ENCODE measurements at places on chromosomes 2 and 18. TPM values are rescaled to one million over a fixed set of nuclear protein-coding genes. Genes with fewer than 3 reads are reported as not detected.

The ZNF532 gene
- polyA plus RNA-seq, result 146 TPM

The LBX2 gene
- 0.86 TPM for polyA plus RNA-seq

The PLA2R1 gene
- polyA plus RNA-seq, result 6.5 TPM

The SGPP2 gene
- 6.6 TPM for polyA plus RNA-seq

The LRRTM1 gene
- 2.3 TPM for polyA plus RNA-seq

The TMEM37 gene
- polyA plus RNA-seq, result 28.5 TPM

The COL6A3 gene
- 662 TPM for polyA plus RNA-seq

The PLGLB1 gene
- polyA plus RNA-seq, result 9.2 TPM

The RFTN2 gene
- 19.6 TPM for polyA plus RNA-seq

The IGFBP5 gene
- 90.5 TPM for polyA plus RNA-seq

The ACSL3 gene
- polyA plus RNA-seq, result 58.6 TPM

DNA sequence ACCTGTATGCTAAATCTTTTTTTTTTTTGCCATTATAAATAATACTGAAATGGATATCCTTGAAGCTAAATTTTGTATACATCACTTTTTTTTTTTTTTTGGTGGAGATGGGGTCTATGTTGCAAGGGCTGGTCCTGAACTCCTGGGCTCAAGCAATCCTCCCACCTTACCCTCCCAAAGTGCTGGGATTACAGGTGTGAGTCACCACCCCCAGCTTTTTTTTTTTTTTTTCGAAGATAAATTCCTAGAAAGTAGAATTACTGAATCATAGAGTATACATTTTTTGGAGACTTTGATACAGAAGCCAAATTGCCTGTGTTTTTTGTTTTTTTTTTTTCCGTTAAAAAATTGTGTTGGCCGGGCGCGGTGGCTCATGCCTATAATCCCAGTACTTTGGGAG, 51.0 kb upstream of the MCFD2 start:
- no peak for DNase-seq

GRCh38 chr2:200619279-200619678, 33.5 kb downstream of the AOX1 start:
- no peak for DNase-seq

DNA sequence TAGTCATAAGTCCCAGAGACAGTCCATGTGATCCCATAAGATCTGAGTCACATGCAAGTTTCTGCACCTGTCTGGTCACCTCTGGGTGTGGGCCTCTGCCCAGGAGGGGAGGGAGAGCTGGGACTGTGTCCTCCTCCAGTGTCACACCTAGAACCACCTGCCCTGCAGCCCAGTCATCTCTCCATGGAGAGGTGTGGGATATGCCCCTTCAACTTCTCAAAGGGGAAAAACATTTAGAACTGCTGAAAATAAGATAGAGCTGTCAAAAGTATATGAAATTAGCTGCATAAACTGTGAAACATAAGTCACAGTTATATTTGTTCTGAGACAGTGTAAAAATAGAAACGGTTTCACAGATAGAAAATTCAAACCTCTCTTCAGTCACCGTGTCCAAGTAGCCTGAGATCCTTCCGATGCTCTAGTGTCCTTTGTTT, 55.4 kb downstream of the NGEF start:
- no peak for DNase-seq

GRCh38 chr18:44609181-44609941, 71.3 kb upstream of the SETBP1 start:
- no peak for DNase-seq

GRCh38 chr2:205375461-205376448, 306.5 kb upstream of the NRP2 start:
- no peak for DNase-seq

DNA sequence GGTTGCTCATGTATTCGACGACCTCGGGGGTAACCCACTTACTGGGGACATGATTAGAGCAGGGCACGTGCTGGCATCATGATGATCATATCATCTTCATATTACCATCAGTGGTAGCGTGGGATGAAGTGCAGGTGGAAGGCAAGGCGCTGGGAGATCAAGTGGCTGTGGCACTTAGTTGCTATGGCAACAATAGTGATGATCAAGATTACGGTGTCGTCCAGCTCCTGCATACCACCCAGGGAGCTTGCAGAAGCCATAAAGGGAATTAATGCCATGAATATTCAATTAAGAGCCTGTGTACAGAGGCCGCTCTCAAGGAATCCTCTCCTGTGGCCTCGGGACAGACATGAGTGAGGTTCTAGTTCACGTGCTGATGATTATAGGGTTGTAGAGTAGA, 237.2 kb upstream of the COPS8 start:
- DNase-seq, result no peak

GRCh38 chr2:10517351-10518043, 69.4 kb upstream of the ODC1 start:
- no peak for DNase-seq

DNA sequence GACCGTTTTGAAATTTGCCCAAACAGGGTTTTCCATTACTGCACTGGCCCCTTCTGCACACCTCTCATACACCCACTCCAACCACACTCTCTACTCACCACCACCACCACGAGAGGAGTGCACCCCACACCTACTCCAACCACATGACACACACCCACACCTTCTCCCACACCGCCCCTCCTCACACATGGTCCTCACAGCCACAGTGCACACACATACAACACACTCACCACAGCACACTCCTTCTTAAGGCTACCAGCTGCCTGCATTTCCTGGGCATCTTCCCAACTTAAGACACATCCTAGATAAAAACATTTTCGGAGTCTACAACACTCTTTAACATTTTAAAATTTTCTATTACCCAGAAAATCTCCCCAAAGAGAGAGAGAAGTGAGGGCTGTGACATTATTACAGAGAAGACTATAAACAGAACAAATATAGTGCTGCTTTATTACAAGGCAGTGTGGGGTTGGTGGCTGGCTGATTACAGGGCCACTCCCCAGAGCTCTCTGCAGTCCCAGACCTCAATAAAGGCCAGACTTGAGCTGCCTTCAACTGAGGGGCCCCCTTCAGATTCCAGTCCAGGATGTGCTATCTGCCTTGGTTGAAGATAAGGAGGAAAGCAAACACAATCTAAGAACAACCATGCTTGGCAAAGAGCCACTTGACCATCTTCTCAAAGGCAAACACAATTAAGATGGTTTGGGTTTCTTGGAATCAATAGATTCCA, 36.1 kb downstream of the NHEJ1 start:
- DNase-seq, result no peak

- DNase-seq, result no peak
Measured at GRCh38 chr2:200587007-200587616, 1.3 kb downstream of the AOX1 start.

GRCh38 chr2:241656190-241656741, 18.8 kb downstream of the ATG4B start:
- no peak for DNase-seq

- DNase-seq, result no peak
Measured at GRCh38 chr2:111653913-111654312, 230.1 kb downstream of the ANAPC1 start.

- DNase-seq, result no peak
Measured at GRCh38 chr2:232211743-232212686, 166.5 kb upstream of the ALPP start.

DNA sequence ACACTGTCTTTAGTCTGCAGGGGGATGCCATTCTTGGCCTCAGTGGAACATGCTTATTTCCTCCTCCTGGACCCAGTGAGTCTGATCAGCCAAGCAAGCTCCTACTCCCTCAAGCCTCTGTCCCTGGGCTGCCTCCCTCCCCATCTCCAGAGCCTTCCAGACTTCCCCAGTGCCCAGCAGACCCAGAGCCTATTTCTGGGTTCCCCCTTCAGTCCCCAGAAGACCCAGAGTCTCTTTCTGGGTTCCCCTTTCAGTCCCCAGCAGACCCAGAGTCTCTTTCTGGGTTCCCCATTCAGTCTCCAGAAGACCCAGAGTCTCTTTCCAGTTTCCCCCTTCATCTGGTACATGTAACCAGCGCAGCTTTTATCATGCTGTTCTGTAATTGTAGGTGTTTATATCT, 17.0 kb upstream of the PKDCC start:
- DNase-seq, result no peak

GRCh38 chr18:13239171-13239956, 20.8 kb downstream of the LDLRAD4 start:
- DNase-seq, result no peak

DNA sequence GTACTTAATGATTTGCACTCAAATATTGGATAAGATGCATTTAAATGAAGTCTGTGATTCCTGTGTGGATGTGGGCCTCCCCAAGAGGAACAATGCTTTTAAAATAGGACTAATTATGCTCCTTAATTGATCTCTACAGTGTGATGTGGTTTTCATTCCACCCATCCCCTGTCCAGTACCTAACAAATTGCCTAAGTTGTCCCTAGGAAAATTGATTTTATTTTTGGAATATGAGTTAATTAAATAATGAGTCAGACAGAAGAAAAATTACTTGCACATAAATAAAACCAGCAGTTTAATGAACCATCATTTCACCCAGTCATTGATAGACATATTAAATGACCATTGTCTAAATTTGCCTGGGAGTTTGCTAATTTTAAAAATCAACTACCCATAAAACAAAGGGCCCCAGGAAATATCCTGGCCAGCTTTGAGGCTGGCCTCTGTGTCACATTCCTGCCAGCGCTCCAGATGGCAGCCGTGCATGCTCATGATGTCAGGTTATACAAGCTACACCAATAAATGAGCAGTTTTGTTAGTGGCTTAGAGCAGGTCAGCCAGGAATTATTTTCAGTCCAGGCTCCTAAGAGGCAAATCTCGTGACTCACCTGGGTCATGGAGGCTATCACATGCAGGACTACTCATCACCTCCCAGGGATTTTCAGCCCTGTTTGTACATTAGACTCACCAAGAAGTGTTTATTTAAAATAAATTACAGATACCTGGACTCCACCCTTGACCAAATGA, 31.9 kb downstream of the ABHD3 start:
- DNase-seq, result no peak

DNA sequence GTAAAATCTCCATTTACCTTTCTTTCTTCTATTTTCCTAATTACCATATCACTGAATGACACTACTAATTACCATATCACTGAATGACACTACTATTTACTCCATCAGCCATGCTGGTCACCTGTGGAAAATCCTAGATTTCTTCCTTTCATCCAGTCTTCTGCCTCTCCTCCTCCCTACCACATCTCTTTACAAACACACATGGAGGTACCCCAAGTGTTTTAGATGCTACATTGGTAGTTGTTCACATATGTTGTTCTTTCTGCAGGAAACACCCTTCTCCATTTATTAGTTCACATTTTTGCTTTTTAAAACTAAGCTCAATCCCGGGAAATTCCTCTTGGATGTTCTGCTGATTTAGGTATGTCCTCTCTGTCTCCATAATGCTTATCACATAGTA, 134.0 kb downstream of the IKZF2 start:
- no peak for DNase-seq

- DNase-seq, result no peak
Measured at GRCh38 chr2:235649418-235649817, 155.6 kb downstream of the AGAP1 start.

DNA sequence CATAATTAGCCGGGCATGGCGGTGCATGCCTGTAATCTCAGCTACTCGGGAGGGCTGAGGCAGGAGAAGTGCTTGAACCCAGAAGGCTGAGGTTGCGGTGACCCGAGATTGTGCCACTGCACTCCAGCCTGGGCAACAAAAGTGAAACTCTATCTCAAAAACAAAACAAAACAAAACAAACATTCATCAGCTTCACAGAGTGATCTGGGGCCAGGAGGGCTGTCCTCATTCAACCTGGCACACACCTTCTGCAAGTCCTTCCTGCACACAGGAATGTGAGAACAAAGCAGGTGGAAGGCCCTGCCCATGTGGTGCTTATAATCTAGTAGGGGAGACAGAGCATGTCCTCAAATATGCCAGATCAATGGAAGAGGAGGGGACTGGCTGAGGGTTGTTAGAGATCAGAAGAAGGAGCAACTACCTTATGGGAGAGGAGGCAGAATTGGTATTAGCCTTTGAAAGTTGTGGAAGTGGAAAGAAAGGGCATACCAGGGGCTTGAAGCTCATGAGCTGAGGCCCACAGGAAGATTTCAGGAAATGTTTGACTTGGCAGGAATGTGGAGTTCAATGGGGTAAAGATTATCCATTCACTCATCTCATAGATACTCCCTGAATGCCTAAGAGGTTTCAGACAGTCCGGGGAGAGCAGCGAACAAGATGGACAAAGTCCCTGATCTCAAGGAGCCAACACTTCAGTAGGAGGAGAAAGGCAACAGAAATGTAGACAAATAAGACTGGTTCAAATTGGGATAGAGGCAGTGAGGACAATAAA, 155.3 kb upstream of the SIX3 start:
- no peak for DNase-seq
